Stimulated activated CD8-positive, alpha-beta memory T cell treated with anti-CD3 and anti-CD28 coated beads, Interleukin-2, amount 100 ng/mL, for 1 hour (primary cell): ENCODE measurements at places on chromosomes 13 and 19.

GRCh38 chr13:100213576-100213975 lies 124.7 kb downstream of the PCCA start:
- no peak for DNase-seq

DNA sequence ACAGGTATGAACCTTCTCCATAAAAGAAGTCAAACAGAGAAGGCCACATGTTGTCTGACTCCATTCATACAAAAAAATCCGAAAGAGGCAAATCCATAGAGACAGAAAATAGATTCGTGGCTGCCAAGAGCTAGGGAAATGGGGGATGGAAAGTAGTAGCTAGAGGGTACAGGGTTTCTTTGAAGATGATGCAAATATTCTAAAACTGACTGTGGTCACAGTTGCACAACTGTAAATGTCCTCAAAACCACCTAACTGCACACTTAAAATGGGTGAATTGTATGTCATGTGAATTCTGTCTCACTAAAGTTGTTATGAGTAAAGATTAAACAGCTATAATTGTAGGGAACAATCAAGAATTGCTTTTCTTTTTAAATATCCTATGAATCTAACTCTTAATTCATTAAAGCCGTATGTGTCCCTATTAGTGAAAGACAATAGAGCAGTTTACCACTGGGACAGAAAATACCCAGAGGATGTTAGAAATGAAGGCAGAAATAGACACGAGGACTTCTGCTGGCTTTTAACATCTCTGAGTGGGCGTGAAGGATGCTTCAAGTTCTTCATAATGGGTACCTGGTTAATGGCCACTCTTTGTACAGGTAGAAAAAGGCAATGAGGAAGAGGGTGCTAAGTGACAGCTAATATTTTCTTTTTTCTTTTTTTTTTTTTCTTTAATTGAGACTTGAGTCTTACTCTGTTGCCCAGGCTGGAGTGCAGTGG lies 21.2 kb downstream of the INSR start:
- no peak for DNase-seq

GRCh38 chr13:67184247-67184646 lies 45.9 kb downstream of the PCDH9 start:
- no peak for DNase-seq

DNA sequence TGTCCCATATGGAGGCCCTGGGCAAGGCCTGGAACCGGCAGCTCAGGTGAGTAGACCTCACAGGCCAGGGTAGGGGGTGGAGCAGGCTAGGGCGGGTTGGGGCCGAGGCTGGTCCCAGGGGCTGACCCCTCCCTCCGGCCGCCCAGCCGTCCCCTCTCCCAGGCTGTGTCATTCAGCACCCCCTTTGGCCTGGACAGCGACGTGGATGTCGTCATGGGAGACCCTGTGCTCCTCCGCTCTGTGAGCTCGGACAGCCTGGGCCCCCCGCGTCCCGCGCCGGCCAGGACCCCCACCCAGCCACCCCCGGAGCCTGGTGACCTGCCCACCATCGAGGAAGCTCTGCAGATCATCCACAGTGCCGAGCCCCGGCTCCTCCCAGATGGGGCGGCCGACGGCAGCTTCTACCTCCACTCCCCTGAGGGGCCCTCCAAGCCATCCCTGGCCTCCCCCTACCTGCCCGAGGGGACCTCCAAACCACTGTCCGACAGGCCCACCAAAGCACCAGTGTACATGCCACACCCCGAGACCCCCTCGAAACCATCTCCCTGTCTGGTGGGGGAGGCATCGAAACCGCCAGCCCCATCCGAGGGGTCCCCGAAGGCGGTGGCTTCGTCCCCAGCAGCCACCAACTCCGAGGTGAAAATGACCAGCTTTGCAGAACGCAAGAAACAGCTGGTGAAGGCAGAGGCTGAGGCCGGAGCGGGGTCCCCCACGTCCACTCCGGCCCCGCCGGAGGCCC lies 16.0 kb downstream of the CAMSAP3 start:
- DNase-seq, result no peak

GRCh38 chr13:95086761-95087160 lies 214.5 kb downstream of the ABCC4 start:
- no peak for DNase-seq

DNA sequence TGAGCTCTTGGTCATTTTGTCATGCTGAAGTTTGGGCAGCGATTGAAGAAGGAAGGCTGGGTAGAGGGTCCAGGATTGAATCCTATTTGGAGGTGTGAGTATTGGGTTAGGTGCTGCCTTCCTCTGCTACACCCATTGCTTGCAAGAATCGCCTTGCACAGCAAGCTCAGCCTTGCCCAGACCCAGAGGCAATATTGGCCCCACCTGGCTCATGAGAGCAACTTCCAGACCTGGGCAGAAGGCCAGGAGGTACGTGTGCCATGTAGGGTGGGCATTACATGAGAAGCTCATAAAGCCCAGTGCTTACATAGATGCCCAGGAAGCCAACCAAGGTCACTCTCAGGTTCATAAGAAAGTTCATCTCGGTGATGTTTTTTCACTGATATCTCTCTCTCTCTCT lies 718.0 kb downstream of the EFNB2 start:
- DNase-seq, result no peak

GRCh38 chr13:45350152-45350551 lies 9.2 kb upstream of the TPT1 start:
- DNase-seq, result no peak

- no peak for DNase-seq
Measured at GRCh38 chr13:110161112-110161882, 145.7 kb downstream of the COL4A1 start.

DNA sequence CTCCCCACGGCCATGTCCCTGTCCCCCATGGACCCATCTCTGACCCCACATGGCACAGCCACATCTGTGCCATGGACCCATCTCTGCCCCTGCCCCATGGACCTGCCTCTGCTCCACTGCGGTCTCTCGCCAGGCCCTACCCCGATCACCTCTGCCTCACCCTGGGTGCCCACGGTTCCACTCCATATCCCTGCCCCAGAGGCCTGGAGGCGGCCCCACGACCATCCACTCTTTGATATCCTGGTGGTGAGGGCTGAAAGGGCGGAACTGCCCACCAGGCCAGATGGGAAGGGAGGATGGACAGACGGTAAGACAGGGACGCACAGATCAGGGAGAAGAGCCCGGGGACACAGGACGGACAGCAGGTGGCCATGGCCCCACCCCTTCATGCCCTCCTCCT lies 327 bp downstream of the PTGER1 start:
- no peak for DNase-seq

- no peak for DNase-seq
Measured at GRCh38 chr19:47661161-47661560, 52.1 kb upstream of the EHD2 start.

GRCh38 chr13:23824371-23824770 lies 64.8 kb downstream of the MIPEP start:
- no peak for DNase-seq

- DNase-seq, result no peak
Measured at GRCh38 chr13:84303035-84303434, 420.8 kb upstream of the SLITRK1 start.

GRCh38 chr13:98821372-98822224 lies 69.1 kb upstream of the SLC15A1 start:
- no peak for DNase-seq

- DNase-seq, result no peak
Measured at GRCh38 chr13:103671547-103671946, 605.3 kb upstream of the SLC10A2 start.

DNA sequence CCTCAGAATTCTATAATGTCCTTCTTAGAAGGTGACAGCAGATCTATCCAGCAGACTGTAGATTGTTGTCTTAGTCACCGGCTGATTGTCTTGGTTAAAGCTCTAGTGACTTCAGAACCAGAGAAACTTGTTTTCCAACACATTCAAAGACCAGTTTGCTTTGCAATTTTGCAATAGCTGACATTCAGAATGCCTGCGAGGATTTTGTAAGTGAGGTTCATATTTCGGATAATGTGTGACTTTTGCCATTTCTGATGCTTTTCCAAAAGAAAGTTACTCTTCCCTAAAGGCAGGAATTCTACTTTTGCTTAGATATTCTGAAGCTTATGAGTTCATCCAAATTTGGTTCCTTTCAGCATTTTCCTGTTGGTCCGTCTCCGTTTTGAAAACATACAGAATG lies 13.2 kb downstream of the SPINT2 start:
- no peak for DNase-seq

DNA sequence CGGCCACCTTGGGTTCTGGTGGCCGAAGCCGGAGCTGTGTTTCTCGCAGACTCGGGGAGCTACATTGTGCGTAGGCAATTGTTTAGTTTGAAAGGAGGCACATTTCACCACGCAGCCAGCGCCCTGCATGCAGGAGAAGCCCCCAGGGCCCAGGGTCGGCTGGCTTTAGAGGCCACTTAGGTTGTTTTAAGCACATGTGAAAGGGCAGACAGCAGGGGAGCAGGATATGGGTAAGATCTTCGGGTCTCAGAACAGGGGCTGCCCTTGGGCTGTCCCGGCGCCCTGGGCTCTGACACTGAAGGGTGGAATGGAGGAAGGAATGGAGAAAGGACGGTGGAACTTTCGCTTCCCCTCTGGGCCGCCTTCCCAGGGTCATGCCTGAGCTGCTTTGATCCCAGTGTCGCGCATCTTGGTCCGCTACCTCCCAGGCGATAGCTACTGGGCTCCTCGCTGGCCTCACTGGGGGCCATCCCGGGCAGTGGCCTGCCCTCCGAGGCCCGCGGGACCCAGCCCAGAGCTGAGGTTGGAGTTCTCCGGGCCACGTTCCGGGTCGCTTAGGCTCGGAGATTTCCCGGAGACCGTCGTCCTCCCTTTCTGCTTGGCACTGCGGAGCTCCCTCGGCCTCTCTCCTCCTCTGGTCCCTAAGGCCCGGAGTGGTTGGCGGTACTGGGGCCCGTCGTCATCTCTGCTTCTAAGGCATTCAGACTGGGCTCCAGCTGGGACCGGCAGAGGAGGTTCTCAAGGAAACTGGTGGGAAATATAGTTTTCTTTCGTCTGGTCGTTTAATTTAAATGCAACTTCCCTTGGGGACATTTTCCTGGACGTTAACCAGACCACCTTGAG lies 4.3 kb upstream of the POU4F1 start:
- DNase-seq, result no peak

DNA sequence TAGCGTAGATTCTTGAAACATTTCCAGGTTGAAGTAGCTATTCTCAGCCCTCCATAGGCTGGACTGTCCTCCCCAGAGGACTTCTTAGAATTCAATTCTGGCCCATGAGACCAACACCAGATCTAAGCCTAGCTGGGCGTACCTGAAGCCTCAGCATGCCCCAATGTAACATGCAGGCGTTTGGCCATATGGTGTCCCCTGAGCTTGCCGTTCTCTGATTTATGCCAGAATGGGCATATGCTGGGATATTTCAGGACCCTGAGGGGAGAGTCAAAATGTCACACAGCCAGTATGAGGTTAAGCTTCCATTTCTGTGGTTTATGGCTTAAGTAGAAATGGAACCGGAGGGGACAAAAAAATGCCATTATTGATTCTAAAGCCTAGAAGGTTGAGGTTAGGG lies 317.7 kb upstream of the OBI1 start:
- DNase-seq, result no peak
